Stimulated activated CD8-positive, alpha-beta memory T cell treated with anti-CD3 and anti-CD28 coated beads, Interleukin-4, amount 100 ng/mL, for 1 hour (primary cell): ENCODE measurements at places on chromosomes 6 and 20.

- DNase-seq = peak; percentile 61
Observed at GRCh38 chr6:46652603-46653438, at the start of the genes CYP39A1 and SLC25A27. TSS of gene CYP39A1 (minus strand) at chr6:46652818. CDS start at chr6:46652582, 236 bp downstream. TSS of gene SLC25A27 (plus strand) at chr6:46652975. CDS start at chr6:46653193, 218 bp downstream.

DNA sequence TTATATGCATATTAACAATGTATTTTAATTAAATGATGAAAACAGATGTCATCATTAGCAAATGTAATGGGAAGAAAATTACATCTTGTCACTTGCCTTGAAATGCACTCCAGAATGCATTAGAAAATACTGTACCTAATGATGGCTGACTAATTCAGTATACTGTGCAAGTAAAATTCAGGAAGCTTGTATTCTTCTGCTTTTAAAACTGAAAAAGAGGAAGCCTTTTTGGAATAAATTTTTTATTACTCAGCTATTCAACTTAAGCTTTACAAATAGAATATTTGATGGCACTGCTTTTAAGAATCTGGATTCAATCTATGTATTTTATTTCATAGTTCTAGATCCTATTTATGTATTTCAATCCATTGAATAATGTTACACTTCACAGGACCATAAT, 195.5 kb downstream of the RIMS1 start:
- DNase-seq = no peak

DNA sequence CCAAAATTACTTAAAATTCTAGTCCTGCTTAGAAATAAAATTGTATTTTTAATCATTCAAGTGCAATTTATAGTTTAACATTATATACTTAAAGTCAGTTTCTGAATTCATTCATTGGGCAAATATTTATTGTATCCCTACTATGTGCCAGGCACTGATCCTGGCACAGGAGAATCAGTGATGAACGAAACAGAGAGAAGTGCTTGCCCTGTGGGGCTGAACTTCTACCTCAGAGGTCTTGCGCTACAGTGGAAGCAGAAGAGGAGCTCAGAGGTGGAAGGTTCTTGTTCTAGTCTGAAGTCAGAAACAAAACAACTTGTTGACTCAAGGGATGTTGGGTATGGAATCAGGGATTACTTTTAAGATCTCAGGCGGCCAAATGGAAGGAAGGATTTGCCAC, 6.0 kb downstream of the CLDN20 start:
- DNase-seq = no peak

GRCh38 chr20:32991383-32991782, 12.8 kb downstream of the SUN5 start:
- no peak for DNase-seq

GRCh38 chr20:53301869-53302268, 291.8 kb downstream of the ZNF217 start:
- DNase-seq = no peak

DNA sequence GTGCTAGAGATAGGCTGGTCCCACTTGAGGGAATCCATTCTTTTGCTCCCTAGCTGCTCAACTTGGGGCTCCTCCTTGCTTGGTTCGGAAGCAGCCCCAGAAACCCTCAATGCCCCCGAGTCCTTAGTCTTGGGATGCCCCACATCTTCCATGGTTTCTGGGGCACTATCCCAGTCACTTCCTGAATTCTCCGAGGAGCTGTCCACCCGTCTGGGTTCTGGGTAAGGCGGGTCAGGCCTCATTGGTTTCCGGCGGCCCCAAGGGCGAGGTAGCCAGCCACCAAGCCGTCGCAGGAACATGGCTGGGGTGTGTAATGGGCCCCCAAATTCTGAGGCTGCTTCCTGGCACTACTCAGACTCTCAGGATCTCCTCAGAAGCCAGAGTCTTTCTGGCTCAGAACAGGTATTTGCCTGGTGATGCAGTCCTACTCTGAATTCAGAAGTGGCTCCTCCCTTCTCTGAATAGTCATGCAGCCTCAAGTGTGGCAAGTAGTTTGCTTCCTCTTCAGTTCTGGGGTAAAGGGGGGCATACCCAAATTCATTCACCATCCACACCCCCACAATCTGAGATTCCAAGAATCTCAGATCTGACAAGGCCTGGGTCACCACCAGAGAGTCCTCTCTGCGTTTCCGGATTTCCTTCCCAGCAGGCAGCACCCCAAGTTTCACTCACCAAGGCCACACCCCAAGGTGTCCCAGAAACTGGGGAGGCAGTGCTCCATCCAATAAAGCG, 763 bp downstream of the C6orf47 start:
- DNase-seq = no peak

- DNase-seq = no peak
Observed at GRCh38 chr20:43680981-43681380, 14.1 kb downstream of the MYBL2 start.

GRCh38 chr6:91788501-91788900, 1201.6 kb upstream of the MAP3K7 start:
- no peak for DNase-seq

DNA sequence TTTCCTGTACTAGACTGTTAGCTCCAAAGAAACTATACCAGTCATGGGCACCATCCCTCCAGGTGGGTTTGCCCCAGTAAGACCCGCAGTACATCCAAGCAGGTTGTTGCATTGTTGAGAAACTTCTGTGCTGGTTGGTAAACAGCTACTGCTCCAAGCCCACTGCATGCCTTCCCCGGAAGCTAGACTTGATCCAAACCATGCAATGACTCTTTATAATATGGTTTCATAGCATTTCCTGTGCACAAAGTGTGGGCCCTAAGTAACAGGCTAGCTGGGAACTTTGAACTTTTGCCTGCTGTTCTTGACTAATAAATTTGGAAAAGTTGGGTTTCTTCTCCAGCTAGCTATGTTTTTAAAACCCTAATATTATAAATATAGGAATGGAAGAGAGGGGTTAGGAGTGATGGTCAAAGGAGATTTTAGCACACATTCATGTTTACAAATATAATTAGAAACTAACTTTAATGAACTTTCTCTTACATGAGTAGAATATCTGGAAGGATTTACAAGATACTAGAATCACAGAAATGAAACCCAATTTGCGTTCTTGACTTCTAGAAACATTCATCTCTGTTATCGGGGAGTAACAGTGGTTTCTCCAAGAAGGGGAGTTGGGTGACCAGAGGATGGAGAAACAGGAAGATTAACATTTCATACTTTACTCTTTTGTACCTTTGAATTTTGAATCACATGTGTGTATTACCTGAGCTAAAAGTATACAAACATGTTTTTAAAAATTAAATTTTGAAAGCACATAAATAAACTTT, 51.7 kb downstream of the GFOD1 start:
- DNase-seq = no peak

GRCh38 chr20:58716476-58717277, 24.1 kb downstream of the NPEPL1 start:
- no peak for DNase-seq

GRCh38 chr6:162562041-162562440, 165.5 kb downstream of the PRKN start:
- no peak for DNase-seq
